Hepatic stellate cell (primary cell): ENCODE measurements at places on chromosomes 12 and 14.

- DNase-seq, result no peak
These were observed 368.1 kb downstream of the PDZRN4 start for GRCh38 chr12:41556176-41556575.

DNA sequence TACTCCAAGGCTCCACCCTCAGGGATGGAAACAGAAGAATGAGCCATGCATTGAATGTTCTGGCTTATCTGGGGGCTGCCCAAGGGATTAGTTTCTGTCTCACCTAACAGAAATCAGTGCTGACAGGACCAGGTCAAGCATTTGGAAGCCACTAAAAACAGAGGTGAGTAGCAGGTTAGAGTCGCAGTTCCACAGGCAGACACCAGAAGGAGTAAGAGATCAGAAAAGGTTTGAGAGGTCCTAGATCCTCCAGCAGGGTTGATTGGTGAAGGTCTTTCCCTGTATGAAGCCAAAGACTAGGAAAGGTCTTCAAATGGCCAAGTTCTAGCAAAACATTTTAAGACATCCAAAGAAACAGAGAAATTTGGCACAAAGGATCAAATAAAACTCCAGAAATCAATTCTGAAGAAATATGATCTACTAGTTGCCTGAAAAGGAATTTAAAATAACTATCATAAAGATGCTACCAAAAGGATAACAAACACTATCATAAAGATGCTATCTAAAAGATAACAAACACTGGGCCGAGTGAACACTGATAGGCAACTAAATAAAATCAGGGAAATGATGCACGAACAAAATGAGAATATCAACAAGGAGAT lies 19.5 kb upstream of the TTC9 start:
- peak; percentile 16 for DNase-seq

- DNase-seq, result no peak
These were observed 24.0 kb upstream of the IRF2BPL start for GRCh38 chr14:77052281-77053044.

DNA sequence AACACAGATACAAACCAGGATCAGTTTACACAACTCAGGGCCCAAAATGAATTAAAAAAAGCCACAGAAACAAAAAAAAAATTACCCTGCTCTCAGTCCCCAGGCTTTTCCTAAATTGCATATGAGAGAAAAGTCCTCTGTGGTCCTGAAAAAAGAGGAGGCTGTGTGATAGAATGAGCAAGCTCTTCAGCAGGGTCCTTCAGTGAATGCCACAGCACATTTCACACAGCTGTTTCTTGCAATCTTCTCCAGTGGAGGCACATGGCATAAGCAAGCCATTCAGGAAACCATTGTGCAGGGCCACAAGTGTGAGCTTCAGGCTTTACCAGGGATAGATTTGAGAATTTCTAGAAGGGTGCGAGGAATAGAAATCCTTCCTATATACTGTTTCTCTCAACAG lies 168.5 kb downstream of the PPM1H start:
- DNase-seq, result no peak

DNA sequence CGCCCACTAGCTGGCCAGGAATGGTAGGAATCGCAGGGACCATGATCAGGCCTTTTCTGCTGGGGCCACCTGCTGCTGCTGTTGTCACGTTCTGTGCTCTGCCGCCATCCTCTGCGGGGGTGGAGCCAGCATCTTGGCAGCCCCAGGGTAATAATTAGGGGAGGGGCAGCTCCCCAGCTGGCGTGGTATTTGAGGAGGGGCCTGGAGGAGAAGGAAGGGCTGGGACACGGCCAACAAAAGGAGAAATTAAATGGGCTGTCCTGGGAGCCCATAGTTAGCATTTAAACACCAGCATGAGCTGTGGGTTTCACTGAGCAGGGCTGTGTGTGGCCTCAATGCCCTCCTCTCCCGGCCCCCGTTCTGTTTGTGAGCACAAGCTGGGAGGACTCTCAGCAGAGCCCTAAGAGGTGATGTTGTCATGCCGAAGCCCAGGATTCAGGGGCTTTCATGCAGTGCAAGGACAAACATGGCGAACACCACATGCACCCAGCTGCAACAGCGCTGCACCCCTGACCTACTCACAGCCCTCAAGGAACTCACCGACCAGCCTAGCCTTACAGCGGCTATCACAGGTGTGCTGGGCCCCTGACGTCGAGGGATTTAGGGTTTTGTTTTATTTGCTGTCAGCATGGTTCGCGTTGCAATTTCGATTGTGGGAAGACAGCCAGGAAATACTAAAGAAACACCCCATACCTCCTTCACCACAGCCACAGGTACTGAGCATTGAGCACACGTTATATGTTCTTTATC lies 324.3 kb downstream of the CACNA1C start:
- DNase-seq, result no peak

- no peak for DNase-seq
These were observed 65.4 kb downstream of the FZD10 start for GRCh38 chr12:130227641-130228040.

GRCh38 chr14:30908826-30909225 lies 34.5 kb downstream of the COCH start:
- DNase-seq, result no peak

DNA sequence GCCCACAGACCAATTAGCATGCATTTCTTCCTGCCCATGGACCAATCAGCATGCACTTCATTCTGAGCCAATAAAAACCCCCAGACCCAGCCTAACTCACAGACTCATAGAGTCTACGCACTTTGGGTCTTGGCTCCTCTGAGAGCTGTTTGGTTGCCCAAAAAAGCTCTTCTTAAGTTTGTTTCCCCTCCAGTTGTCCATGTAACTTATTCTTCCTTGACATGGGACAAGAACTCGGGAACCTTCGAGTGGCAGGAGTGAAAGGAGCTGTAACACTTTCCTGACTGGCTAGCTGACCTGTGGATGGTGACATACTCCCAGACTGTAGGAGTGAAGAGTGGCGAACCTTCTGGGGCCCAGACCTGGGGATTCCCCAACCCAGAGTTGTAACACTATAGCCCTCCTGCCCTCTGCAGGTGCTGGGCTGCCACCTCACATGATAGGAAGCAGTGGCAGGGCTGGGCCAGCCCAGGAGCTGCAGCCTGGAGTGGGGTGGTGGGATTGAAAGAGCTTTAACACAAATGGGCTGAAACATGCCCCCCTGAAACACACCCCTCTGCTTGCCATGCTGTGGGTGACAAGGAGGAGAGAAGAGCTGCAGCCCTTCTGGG lies 4.4 kb upstream of the BTBD7 start:
- no peak for DNase-seq

DNA sequence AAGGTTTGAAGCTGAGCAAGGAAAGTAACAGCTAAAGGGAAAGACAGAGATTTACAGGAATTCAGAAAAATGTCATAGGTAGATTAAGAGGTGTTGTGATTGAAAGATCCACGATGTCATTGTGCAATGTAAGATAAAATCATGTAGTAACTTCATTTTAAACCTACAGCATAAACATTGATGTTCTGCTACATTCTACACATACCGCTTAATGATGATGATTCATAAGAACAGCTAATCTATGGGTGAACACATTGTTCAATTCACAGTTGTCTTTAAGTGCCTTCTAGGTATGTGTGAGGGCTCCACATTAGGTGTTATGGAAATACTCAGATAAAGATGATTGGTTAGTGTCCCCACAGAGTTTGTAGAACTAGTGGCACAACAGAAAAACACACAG lies 170.9 kb downstream of the GRIP1 start:
- no peak for DNase-seq

GRCh38 chr12:45970391-45970790 lies 20.0 kb downstream of the SCAF11 start:
- DNase-seq, result no peak

- DNase-seq, result no peak
These were observed 150.2 kb upstream of the EEA1 start for GRCh38 chr12:93079271-93079670.

GRCh38 chr12:32516230-32516629 lies 116.9 kb downstream of the FGD4 start:
- no peak for DNase-seq

GRCh38 chr12:6062757-6063735 lies 61.4 kb downstream of the VWF start:
- peak; percentile 81 for DNase-seq
